Activated CD8-positive, alpha-beta T cell treated with anti-CD3 and anti-CD28 coated beads, Interleukin-2, amount 10 ng/mL, durations not matched to agents 7 days and 5 days (primary cell): ENCODE measurements at places on chromosomes 12 and 14. TPM values are rescaled to one million over a fixed set of nuclear protein-coding genes. Genes with fewer than 3 reads are reported as not detected.

The CEP128 gene
- total RNA-seq, result 32.9 TPM

The PAPLN gene
- total RNA-seq, result 0.45 TPM

The TEX22 gene
- total RNA-seq, result 2.4 TPM

The SLC6A12 gene
- total RNA-seq, result not detected

The OLR1 gene
- total RNA-seq, result not detected

DNA sequence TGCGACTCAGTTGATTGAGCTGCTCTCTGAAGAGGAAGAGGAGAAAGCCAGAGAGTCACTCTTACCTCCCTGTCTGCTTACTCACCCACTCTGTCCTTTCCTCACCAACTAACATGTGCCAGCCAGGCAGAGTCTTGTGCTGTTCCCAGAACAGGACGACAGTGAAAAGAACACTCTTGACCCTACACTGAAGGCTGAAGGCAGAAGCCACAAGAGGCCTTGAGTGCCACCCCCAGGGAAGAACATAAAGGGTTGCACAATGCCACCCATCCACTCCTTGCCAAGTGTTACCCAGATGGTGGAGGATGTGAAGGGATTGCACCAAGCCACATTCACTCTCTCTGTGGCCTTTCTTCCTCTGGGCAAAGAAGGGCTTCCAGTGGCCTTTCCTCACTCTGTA lies 12.8 kb downstream of the ABHD4 start:
- H3K27ac ChIP-seq, result no peak overlapping the region
- no peak overlapping the region for H3K4me3 ChIP-seq
- DNase-seq, result no peak
- H3K36me3 ChIP-seq, result peaks cover 21% of the 10 kb centered on the region

GRCh38 chr12:116687888-116688287 lies 50.0 kb downstream of the SPRING1 start:
- H3K4me3 ChIP-seq, result no peak overlapping the region
- H3K4me1 ChIP-seq, result no peaks in the 10 kb centered on the region
- H3K27me3 ChIP-seq, result peaks cover 10% of the 10 kb centered on the region

GRCh38 chr14:99155173-99156089 lies 116.6 kb downstream of the BCL11B start:
- no peak for DNase-seq
- H3K27ac ChIP-seq, result no peak overlapping the region
- H3K27me3 ChIP-seq, result no peaks in the 10 kb centered on the region
- H3K36me3 ChIP-seq, result no peaks in the 10 kb centered on the region
- H3K4me3 ChIP-seq, result no peak overlapping the region

- DNase-seq, result no peak
- H3K27me3 ChIP-seq, result no peaks in the 10 kb centered on the region
- H3K36me3 ChIP-seq, result no peaks in the 10 kb centered on the region
- no peak overlapping the region for H3K4me3 ChIP-seq
- no peak overlapping the region for H3K27ac ChIP-seq
Measured at GRCh38 chr12:26633591-26634210, 199.3 kb downstream of the ITPR2 start.

- H3K4me3 ChIP-seq, result peak overlapping the region; percentile 62
- peak; percentile 86 for DNase-seq
- no peaks in the 10 kb centered on the region for H3K27me3 ChIP-seq
Measured at GRCh38 chr12:6426882-6427671, 17.7 kb upstream of the CD27 start.

DNA sequence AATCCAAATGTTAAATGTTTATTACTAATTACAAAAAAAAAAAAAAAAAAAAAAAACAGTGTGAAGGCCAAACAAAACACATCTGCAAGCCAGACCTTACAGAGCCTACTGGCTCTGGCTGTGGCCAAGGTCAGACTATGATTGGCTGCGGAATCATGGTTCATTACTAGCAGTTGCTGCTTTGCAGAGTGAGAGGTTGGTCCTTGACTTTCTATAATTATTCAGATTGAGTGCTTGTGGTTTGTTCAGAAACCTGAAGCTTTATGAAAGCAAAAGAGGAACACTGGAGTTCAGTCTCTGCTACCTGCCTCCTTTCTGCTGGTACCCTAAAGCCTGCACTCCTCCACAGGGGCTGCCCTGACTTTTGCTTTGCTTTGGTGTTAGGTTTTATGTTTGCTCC lies 550.9 kb downstream of the BCL11B start:
- no peaks in the 10 kb centered on the region for H3K36me3 ChIP-seq
- peaks cover 3% of the 10 kb centered on the region for H3K27me3 ChIP-seq
- no peak overlapping the region for H3K27ac ChIP-seq
- H3K4me1 ChIP-seq, result no peaks in the 10 kb centered on the region

GRCh38 chr12:49201595-49202295 lies 12.9 kb upstream of the TUBA1A start:
- H3K27ac ChIP-seq, result no peak overlapping the region
- H3K27me3 ChIP-seq, result peaks cover 13% of the 10 kb centered on the region
- peaks cover 14% of the 10 kb centered on the region for H3K4me1 ChIP-seq

DNA sequence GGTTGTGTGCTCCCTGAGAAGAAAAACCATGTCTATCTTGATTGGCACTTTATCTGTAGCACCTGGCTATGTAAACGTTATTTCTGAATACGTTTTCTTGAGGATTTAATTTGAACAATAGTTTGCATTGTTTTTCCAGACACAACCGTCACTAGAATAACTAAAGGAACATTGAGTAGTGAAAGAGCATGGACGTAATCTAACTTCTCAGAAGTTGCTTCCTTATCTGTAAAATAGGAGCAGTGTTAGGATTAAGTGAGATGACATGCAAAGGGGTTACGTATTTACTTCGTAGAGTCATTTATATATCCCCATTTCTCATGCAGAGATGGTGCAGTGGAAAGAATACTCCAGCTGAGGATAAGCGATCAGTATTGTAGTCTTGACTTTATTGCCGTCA lies 8.1 kb downstream of the AEBP2 start:
- no peak overlapping the region for H3K27ac ChIP-seq
- no peaks in the 10 kb centered on the region for H3K27me3 ChIP-seq
- H3K4me3 ChIP-seq, result no peak overlapping the region
- peaks cover 60% of the 10 kb centered on the region for H3K4me1 ChIP-seq
- DNase-seq, result no peak
- H3K36me3 ChIP-seq, result peaks cover 49% of the 10 kb centered on the region

DNA sequence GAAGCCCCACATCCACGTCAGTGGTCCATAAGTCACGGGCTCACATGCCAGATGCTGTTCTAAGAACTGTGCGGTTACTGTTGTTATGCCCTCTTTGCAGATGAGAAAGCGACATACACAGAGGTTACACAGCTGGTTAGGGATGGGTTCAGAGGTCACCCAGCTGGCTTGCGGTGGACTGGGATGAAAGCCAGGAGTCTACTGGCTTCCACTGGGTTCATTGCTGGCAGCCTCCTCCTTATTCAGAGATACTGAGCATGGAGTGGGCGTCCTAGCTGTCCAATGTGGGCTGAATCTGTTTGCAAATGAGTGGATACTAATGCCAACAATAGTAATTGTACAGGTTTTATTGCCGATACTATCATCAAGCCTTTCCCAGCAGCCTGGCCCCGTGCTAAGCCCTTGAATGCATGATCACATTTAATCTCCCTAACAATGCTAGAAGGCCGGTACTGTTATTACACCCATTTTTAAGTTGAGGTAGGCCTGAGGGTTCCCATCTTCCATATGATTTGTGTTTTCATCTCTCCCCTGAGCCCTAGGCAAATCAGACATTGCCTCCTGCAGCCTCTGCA lies 129.1 kb downstream of the PLXNC1 start:
- H3K36me3 ChIP-seq, result peaks cover 52% of the 10 kb centered on the region
- H3K27me3 ChIP-seq, result no peaks in the 10 kb centered on the region
- no peak overlapping the region for H3K4me3 ChIP-seq
- H3K4me1 ChIP-seq, result peaks cover 11% of the 10 kb centered on the region
- no peak for DNase-seq

DNA sequence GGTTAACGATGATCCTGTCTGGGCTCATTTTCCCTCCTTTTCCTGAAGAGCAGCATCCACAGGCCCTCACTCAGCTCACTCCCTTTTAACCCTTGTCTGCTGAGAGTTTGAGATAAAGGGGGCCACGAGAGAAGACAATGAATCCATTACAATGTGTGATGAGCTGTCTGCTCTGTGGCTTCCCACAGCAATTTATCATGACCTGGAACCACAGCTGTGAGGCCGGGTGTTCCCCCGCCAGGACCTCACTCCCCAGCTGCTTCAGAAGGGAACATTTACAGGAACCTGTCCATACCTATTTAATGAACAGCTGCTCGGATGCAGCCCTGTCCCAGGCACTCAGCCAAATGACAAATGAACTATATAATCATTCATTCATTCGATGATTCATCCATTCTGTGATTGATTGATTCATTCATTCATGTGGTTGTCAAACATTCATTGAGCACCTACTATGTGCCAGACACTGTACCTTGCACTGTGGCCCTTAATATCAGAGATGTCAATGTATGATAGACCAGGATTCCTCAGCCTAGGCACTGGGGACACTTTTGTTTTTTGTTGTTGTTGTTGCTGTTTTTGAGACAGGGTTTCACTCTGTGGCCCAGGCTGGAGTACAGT lies 18.5 kb upstream of the P2RX7 start:
- no peaks in the 10 kb centered on the region for H3K36me3 ChIP-seq
- H3K27ac ChIP-seq, result no peak overlapping the region
- DNase-seq, result no peak
- peaks cover 19% of the 10 kb centered on the region for H3K4me1 ChIP-seq

DNA sequence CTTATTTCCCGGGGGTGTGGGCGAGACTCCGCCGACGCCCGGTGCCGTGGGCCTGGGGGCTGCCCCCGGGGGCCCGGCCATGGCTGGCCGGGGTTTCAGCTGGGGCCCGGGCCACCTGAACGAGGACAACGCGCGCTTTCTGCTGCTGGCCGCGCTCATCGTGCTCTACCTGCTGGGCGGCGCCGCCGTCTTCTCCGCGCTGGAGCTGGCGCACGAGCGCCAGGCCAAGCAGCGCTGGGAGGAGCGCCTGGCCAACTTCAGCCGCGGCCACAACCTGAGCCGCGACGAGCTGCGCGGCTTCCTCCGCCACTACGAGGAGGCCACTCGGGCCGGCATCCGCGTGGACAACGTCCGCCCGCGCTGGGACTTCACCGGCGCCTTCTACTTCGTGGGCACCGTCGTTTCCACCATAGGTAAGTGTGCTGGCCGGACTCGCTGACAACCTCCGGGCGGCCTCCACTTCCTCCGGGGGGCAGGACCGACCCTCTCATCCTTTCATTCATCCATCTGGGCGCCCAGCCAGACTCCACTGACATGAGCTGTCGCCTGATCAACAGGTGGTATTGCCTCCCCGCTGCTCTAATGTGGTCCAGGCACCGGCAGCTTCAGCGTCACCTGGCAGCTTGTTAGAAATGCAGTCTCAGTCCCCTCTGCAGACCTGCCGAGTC lies 467 bp downstream of the KCNK13 start:
- H3K27ac ChIP-seq, result no peak overlapping the region
- H3K4me1 ChIP-seq, result peaks cover 24% of the 10 kb centered on the region
- DNase-seq, result no peak

DNA sequence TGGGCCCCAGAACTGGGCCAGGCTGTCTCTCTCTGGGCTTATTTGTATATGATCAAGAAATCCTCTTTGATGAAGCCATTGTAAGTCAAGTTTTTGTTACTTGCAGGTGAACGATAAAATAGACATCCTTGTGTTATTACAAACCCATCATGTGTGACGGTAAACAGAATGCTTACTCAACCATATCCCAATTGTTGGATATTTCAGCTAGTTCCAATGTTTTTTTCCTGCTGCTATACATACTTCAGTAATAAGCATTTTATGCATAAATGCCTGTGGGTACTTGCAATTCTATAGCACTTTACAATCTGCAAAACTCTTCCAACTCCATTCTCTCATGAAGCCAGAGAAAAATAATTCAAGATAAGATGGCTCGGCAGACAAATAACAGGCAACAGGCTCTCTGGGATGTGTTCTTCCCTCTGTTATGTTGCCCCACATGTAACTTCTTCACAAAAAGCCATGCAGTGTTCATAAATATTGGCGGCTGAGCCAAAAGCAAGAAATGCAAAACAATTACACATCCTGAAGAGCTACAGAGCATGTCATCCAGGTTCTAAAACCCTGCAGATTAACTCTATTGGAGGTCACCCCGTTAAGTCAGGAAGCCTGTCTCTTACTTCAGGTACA lies 69.5 kb downstream of the CLMN start:
- no peak for DNase-seq
- H3K36me3 ChIP-seq, result no peaks in the 10 kb centered on the region
- no peaks in the 10 kb centered on the region for H3K4me1 ChIP-seq
- no peak overlapping the region for H3K27ac ChIP-seq
- H3K27me3 ChIP-seq, result peaks cover 14% of the 10 kb centered on the region

GRCh38 chr12:104538891-104539462 lies 82.2 kb downstream of the CHST11 start:
- H3K4me3 ChIP-seq, result no peak overlapping the region
- H3K4me1 ChIP-seq, result peaks cover 39% of the 10 kb centered on the region
- H3K27ac ChIP-seq, result no peak overlapping the region
- H3K27me3 ChIP-seq, result no peaks in the 10 kb centered on the region
- H3K36me3 ChIP-seq, result peaks cover 67% of the 10 kb centered on the region

GRCh38 chr12:117850048-117850447 lies 118.7 kb downstream of the KSR2 start:
- H3K4me3 ChIP-seq, result no peak overlapping the region
- H3K27ac ChIP-seq, result no peak overlapping the region
- no peaks in the 10 kb centered on the region for H3K4me1 ChIP-seq
- peaks cover 5% of the 10 kb centered on the region for H3K27me3 ChIP-seq
- DNase-seq, result peak; percentile 25

GRCh38 chr12:30968211-30968610 lies 41.7 kb downstream of the TSPAN11 start:
- no peak overlapping the region for H3K4me3 ChIP-seq
- DNase-seq, result no peak
- peaks cover 5% of the 10 kb centered on the region for H3K27me3 ChIP-seq
- no peaks in the 10 kb centered on the region for H3K36me3 ChIP-seq

DNA sequence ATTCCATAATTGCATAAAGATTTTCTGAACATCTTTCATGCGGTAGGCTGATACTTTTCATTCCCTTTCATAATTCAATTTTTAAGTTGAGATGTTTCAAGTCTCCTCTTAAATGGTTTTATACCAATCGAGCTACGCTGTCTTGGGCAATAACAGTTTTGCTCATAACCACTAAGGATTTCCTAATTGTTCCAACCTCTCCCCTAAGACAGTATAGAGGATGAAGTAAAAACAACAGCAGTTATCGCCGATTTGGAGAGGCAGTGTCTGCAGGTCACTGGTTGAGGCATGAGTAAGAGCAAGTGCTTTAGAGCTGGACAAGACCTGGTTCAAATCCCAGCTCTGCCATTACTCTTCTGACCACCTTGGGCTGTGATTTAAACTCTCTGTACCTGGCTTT lies 6.9 kb upstream of the MED13L start:
- H3K36me3 ChIP-seq, result no peaks in the 10 kb centered on the region
- H3K4me1 ChIP-seq, result peaks cover 16% of the 10 kb centered on the region
- H3K27me3 ChIP-seq, result peaks cover 1% of the 10 kb centered on the region
- DNase-seq, result no peak
- no peak overlapping the region for H3K4me3 ChIP-seq

GRCh38 chr12:10558301-10558700 lies 52.6 kb downstream of the EIF2S3B start:
- peak overlapping the region; percentile 82 for H3K4me3 ChIP-seq
- H3K27ac ChIP-seq, result peak overlapping the region; percentile 91
- H3K4me1 ChIP-seq, result peaks cover 59% of the 10 kb centered on the region
- no peaks in the 10 kb centered on the region for H3K27me3 ChIP-seq
- peaks cover 73% of the 10 kb centered on the region for H3K36me3 ChIP-seq
